ENCODE measurements at places on chromosomes 16 and 17. TPM values are rescaled to one million over a fixed set of nuclear protein-coding genes. Genes with fewer than 3 reads are reported as not detected.

The CDH3 gene
- total RNA-seq = 3.4 TPM

The SLC9A5 gene
- total RNA-seq = 2.8 TPM

The SLC16A13 gene
- 9.9 TPM for total RNA-seq

The GEMIN4 gene
- total RNA-seq = 21.5 TPM

The KRTAP1-5 gene
- total RNA-seq = not detected

The HSPB9 gene
- not detected for total RNA-seq

The NETO2 gene
- 18.7 TPM for total RNA-seq

The WNT9B gene
- total RNA-seq = 0.80 TPM

The TEKT3 gene
- 2.2 TPM for total RNA-seq

The TBX2 gene
- total RNA-seq = 83.3 TPM

GRCh38 chr17:66152756-66153155 lies 39.2 kb downstream of the CEP112 start:
- no peak for DNase-seq

GRCh38 chr16:67460168-67460567 lies 20.8 kb downstream of the ATP6V0D1 start:
- DNase-seq = no peak

DNA sequence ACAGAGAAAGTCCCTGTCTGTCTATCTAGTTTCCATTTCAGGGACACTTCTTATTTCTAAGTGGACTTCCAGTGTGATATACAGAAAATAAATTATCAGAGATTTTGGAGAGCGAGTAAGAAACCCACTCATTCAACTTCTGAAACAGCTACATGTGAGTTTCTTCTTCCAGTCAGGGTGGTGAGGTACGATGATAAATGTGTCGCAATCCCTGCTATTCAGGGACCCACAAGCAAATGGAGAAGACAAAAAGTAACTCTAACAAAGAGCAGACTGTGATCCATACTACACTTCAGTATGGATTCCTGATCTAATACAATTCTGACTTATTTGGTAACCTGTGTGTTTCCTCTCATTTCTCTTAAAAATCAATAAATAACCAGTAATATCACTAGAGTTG lies 16.8 kb downstream of the CNTNAP4 start:
- DNase-seq = no peak

GRCh38 chr16:2236337-2237101 lies at the start of gene DNASE1L2:
Gene DNASE1L2 (plus strand): TSS chr16:2236444. CDS start chr16:2236817, 373 bp downstream.
- no peak for DNase-seq

DNA sequence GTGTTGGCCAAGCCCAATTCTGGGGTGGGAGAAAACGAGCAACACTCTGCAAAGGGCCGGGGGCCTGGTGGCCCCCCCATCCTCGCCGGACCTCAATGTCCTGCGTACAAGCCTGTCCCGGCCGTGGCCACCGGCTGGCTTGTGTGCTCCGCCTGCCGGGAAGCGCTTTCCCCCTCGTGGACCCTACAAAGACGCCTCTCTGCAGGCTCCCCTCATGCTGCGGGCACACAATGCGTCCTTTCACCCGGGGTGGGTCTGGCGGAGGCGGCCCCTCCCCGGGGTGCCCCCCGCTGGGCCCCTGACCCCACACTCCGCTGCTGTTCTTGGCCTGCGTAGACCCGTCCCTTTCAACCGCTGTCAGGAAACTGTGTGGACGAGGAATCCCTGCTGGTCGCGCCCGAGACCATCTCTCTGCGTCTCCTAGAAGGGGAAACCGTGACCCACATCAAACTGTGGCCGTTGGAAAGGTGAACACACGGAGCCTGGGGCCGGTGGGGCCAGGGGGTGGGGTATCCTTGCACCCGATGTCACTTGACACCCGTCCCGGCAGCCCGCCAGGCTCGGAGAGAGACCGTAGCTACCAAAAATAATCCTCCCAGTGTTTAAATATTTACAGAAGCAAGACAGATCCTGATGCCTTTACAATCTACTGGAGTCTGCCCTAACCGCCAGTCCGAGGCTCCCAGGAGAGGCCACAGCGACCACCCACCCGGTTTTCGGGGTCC lies 43.6 kb downstream of the TBC1D16 start:
- no peak for DNase-seq

GRCh38 chr17:7878234-7878633 lies 10.4 kb upstream of the CHD3 start:
- no peak for DNase-seq

DNA sequence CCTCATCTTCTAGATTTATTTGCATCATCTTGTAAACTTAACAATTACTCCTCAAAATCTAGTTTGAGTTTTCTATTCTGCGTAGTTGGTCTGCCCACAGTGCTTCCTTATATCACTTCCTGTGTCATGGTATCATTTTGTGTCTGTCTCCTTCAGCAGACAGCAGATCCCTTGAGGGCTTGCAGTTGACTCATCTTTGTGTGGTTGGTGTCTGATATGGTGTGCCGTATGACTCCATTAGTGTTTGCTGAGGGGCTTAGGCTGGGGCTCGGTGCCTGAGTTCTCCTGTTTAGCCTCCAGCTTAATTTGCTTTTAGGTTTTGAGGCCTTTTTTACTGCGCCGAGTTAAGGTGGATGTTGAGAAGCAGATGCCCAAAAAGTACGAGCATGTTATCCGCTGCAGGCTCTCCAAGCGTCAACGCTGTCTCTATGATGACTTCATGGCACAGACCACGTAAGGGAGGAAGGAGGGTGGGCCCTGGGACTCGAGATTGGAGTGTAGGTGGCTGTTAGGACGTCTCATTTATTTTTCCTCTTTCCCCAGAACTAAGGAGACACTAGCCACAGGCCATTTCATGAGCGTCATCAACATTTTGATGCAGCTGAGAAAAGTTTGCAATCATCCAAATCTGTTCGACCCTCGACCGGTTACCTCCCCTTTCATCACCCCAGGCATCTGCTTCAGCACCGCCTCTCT lies 16.9 kb downstream of the SRCAP start:
- no peak for DNase-seq

DNA sequence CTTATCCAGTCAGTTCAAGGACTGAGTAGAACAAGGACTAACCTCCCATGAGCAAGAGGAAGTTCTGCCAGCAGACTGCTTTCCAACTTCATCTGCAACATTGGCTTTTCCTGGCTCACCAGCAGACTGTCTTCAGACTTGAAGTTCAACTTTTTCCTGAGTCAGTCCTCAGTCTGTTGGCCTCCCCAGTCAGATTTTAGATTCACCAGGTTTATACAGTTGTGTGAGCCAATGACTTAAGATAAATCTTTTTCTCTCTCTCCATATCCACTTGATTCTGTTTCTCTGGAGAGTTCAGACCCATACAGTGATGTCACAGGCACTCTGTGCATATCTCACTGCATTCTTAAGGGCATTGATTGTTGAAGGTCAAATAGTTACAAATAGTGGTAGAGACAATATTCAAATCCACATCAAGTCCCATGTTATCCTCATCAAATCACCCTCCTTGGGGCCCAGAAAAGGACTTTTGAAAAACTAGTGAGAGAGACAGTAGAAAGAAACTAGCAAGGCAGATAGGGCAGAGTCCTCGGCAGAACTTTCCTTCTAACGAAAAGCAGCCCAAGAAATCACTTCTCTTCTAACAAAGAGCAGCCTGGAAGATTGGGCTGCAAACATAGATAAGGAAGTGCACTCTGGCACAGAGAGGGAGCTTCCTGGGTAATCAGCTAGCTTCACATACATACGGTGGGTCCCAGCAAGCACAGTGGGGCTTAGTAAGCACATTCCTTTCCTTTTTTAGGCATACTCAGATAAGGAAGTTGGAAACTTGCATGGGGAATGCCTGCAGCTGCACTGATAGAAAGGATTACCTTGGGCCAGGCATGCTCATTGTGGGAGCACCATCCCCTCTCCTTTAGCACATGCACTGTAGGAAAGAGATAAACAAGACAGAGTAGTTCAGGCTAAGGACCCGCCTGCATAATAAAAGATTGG lies 132.3 kb upstream of the FAM20A start:
- no peak for DNase-seq

DNA sequence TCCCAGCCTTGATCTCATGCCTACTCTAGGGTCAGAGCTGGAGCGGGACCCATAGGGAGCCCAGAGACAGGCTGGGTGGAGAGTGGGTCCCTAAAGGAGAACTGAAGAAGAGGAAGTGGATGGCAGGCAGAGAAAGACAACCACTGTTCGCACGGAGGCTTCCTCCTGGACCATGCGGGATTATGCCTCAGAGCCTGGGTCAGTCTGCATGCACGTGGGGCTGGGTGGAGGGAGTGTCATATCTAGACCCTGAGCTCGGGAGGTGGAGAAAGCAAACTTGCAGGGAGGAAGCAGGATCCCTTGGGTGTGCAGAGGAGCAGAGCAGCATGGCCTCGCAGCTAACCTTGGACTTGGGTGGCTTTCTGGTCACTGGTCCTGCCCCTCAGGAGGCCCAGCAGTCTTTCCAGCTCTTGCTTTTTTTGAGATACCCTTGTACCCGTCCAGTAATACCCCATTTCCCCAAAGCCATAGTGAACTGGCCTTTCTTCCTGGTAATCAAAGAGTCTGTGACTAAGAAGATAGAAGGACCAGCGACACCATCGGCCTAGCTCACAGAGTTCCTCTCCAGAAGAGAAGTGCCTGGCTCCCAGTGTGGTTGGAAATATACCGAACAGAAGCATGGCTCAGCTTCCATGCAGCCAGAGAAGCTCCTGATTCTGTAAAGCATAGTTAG lies 344.2 kb downstream of the CPPED1 start:
- peak; percentile 80 for DNase-seq

All from lower lobe of right lung (tissue), 2 donors.